Stimulated activated CD4-positive, alpha-beta T cell treated with anti-CD3 and anti-CD28 coated beads, Interleukin-4, amount 100 ng/mL, for 24 hours (primary cell): ENCODE measurements at places on chromosomes 1 and 21.

DNA sequence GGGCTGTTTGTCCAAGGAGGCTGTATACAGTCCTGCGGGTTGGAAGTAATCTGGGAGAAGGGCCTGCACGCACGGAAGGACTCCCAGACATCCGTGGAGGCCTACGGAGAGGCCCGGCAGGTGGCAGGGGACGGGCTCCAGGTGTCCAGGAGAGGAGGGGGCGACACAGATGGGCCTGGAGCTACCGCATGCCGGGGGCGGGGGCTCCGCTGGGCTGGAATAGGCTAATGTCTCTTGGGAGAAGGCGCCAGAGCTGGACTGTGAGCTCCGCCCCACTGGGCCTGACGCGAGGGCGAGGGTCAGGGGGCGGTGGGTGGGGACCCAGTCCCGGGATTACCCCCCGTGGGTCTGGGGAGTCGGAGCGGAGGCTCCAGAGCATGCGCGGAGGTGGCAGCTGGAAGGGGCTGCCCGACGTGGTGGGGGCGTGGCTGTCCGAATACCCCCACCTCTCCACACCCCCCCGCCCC, 659 bp downstream of the AGO1 start:
- DNase-seq: peak; percentile 48

DNA sequence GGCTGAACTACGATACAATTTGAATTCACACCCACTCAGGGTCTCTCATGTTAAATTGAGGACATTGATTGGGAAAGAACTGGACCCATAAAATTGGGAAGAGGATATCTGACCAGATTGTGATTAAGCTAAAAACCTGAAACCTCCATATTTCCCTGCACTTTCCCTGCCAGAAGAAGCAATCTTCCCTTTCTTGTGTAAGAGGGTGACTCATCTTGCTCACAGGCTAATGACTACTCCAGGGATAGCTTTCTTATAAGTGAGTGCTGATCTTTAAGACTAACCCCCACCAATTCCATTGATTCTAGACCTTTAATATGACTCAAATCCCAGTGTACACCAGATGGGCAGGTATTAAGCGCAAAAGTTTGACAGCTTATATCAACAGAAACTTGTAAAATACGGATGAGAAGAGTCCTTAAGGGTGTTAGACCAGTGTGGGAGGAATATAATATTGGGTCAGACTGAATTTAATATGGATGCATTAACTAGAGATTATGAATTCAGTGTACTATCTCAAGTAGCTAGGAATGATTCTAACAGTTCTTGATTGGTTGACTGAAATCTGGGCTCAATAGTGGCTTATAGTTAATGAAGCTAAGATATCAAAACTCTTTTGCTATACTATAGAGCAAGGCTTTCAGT, 12.1 kb upstream of the SGIP1 start:
- DNase-seq: no peak

- DNase-seq: no peak
Measured at GRCh38 chr1:234968451-234968850, 160.2 kb downstream of the TOMM20 start.

DNA sequence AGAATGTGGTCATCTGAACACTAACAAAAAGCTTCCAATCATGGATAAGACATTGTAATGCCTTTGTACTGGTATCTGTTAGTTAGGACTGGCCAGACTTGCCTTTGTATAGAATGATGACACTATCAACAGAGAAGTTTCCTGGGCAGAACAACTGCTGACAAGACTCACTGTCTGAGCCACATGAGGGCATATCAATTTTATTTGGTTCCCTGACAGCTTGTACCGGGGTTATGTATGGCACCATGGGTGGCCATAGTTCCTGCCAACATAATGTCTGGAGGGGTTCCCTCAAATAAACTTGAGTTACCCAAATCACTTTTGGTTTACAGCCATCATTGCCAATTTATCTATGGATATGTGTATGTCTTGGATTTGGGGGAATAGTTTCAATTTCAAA, 13.6 kb upstream of the H3-3A start:
- DNase-seq: no peak

DNA sequence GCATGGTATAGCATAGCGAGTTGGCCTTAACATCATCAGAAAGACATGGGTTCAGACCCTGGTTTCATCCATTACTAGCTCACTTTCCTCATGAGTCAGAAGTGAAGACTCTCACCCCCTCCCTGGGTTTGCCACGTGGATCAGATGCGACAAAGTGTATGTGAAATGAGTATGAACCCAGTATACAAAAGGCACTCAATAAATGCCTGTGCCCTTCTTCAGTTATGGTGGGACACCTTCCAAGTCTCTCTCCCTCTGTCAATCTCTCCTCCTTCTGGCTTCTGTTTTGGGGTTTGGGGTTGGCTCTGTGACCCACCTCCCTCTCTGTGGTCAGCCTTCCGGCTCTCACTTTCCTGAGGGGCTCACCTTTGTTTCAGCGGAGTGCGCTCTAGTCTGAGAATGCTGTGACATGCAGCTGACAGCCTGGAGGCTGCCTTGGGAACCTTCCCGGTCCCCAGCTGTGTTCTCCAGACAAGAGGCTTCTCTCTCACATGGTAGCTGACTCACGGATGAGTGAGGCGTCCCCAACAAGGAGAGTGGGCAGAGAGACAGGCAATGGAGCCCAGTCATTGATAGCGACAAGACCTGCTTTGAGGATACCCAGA, 155.0 kb upstream of the EDN2 start:
- DNase-seq: peak; percentile 69

- no peak for DNase-seq
Measured at GRCh38 chr1:16607433-16607851, 5.9 kb downstream of the NBPF1 start.

- no peak for DNase-seq
Measured at GRCh38 chr1:224211206-224211962, 28.3 kb downstream of the DEGS1 start.

- DNase-seq: no peak
Measured at GRCh38 chr1:158078569-158079080, 85.2 kb downstream of the KIRREL1 start.

- DNase-seq: no peak
Measured at GRCh38 chr1:2416403-2416802, 4.0 kb upstream of the PEX10 start.

- no peak for DNase-seq
Measured at GRCh38 chr1:56550138-56550858, 29.1 kb downstream of the PLPP3 start.

GRCh38 chr1:206736878-206737728, 33.5 kb upstream of the IL19 start:
- DNase-seq: peak; percentile 27

DNA sequence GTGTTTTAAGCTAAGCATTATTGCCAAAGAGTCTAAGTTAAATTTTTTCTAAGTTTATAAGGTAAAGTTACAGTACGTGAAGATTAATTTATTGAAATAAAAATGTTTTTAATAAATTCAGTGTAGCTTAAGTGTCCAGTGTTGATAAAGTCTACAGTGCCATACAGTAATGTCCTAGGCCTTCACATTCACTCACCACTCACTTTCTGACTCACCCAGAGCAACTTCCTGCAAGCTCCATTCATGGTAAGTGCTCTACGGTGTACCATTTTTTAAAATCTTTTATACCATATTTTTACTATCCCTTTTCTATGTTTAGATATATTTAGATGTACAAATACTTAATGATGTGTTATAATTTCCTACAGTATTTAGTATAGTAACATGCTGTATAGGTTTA, 173.2 kb downstream of the CACNA1E start:
- no peak for DNase-seq

DNA sequence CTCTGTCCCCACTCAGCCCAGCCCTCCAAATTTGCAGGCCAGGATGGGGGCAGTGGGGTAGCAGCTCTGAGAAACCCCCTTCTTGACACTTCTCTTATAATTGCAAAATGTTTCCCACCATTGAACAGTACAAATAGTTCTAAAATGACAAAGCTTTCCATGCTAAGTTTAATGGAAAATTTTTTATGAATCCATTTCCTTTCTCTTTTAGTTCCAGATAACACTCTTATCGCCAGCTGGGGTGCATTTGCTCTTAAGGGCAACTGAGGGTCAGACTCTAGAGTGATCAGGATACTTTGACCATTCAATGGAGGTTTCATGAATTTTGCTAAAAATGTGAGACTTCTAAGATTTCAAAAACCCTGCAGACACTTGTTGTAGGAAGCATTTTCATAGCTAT, 29.9 kb downstream of the PIK3C2B start:
- no peak for DNase-seq

GRCh38 chr1:211518330-211519289, 26.6 kb upstream of the RD3 start:
- DNase-seq: no peak

DNA sequence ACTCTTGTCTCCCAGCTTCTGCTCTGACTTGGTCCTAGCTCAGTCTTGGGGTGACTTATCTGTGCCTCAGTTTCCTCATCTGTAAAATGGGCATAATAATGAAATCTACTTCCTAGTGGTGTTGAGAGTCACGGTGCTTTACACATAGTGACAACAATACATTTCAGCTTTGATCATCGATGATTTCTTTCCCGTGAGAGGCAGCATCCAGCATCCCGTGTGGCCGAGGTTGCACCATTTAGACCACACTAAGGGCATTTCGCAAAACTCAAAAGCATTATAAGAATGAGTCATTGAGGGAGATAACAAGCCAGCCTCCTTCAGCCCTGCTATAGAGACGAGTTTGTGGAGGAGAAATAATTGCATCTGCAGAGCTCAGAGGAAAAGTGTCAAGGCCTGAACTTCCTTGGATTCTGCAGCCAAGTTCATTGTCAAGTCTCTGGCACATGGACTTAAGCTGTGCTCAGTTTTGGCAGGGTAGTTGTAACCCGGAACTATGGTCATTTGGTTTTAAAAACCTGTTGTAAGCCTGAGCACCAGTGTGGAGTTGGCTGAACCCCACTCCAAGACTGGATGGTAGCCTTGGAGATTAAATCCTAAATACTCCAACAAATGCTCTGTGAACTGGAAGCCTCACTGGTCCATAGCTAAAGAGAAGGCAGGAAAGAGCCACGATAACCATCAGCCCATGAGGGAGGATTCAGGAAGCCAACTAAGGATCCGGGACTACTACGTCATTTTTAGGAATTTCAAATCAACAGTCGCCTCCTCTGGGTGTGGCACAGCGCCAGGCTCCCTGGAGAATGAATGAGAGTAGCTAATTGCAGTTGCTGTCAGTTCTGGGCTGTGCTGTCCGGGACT, 64.2 kb downstream of the TCP10L start:
- DNase-seq: no peak

DNA sequence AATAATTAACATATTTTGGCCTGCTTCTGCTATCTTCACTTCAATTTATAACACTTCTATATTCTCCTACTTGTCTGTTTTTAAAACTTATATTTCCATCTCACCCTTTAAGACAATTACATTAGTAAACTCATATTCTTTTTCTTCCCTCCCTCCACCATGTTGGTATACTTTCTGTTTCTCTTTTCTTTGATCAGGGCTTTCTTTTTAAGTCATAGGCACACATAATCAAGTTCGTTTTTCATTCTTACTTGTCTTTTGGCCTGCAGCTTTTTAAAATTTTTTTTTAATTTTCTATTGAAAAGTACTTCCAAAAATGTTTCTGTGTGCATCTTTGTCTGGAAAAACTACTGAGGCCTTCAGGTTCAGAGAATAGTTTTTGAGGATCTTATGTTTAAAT, 2.3 kb downstream of the PYHIN1 start:
- no peak for DNase-seq

- DNase-seq: no peak
Measured at GRCh38 chr1:113898241-113898814, 6.3 kb downstream of the AP4B1 start.

GRCh38 chr1:56469640-56470371, 109.6 kb downstream of the PLPP3 start:
- no peak for DNase-seq

DNA sequence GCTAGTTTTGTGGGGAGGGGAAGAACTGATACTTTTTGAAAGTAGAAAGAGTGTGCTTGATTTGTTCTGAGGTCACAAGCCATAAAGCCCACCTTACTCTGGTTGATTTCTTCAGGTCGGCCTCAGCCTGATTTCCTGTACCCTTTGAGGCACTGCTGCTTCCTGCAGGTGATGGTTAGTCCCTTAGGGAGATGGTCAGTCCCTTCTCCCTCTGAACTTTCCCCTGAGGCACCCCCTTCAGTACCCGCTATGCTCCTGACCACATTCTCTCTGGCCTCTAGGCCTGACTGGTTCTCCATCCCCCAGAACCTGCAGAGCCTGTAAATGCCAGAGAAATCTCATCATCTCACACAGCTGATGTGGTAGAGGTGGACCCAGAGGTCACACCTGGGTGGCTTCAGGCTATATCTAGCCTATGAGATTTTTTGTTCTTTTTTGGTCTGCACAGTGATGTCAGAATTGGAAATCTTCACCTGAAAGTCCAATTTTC, 15.0 kb upstream of the ID3 start:
- no peak for DNase-seq

- no peak for DNase-seq
Measured at GRCh38 chr1:183515002-183515689, 42.8 kb downstream of the SMG7 start.

DNA sequence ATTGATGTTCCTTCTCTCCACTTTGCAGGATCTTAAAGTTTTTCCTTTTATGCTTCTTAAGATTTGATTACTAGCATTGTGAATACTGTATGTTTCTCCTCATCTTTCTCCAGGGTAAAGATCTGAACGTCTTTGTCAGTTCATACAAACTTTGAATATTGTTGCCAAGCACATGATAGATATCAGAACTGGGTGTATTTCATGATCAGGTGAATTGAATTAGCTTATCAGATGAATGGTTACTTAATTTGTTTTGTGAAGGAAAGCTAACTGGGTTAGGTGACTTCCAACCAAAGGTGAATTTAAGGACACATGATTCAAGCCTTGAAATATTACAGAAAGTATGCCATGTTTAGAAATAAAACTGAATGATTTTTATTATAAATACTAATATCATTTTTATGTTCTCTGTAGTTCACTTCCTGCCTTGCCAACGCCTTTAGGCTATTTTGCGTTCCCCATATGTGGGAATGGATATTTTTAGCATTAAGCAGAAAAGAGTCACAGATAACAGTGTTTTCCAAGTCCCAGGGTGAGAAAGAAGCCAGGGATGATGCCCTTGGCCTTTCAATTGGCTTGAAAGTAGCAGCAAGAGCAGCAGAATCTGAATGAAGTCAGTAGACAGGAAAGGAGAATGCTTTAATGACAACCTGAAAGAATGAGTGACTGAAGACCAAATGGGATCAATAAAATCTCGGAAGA, 752.1 kb downstream of the NCAM2 start:
- DNase-seq: no peak

DNA sequence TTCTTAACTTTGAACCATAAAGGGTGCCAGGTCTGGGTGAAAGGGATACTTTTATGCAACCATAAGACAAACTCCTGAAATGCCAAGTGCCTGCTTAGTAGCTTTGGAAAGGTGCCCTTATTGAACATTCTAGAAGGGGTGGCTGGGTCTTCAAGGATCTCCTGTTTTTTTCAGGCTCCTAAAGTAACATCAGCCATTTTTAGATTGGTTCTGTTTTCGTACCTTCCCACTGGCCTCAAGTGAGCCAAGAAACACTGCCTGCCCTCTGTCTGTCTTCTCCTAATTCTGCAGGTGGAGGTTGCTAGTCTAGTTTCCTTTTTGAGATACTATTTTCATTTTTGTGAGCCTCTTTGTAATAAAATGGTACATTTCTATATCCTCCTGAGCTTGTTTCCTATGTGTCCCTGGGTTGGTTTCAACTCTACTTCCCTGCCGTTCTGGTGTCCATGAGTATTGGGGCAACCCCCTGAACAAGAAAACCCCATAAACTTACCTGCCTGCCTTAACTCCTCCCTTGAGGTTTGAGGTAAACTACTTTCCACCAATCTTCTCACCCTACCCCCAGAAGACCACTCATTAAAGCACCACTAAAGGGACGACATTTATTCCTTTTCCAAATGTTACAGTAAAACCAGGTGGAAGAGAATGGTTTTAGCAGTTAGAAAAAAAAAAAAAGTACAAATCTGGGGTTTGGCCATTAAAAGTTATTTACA, 2.6 kb downstream of the MARCKSL1 start:
- DNase-seq: no peak
